ENCODE measurements at places on chromosomes 16 and 17. TPM values are rescaled to one million over a fixed set of nuclear protein-coding genes. Genes with fewer than 3 reads are reported as not detected.
A peak's percentile ranks its signal among the peaks of the same experiment; 100 is the strongest.

GRCh38 chr17:17387498-17388362 lies 84.6 kb downstream of the NT5M start:
- no peak for DNase-seq

- DNase-seq = peak; percentile 45
These were observed 11.8 kb upstream of the TEKT1 start for GRCh38 chr17:6843241-6843880.

Gene SHISA6
- not detected for total RNA-seq

Gene COX6A2
- not detected for total RNA-seq

Gene KRTAP17-1
- not detected for total RNA-seq

Measured in CD4-positive, alpha-beta T cell (primary cell).